ENCODE measurements at places on chromosomes 16 and 17. TPM values are rescaled to one million over a fixed set of nuclear protein-coding genes. Genes with fewer than 3 reads are reported as not detected.

PIGL gene
- total RNA-seq = 53.4 TPM

DNA sequence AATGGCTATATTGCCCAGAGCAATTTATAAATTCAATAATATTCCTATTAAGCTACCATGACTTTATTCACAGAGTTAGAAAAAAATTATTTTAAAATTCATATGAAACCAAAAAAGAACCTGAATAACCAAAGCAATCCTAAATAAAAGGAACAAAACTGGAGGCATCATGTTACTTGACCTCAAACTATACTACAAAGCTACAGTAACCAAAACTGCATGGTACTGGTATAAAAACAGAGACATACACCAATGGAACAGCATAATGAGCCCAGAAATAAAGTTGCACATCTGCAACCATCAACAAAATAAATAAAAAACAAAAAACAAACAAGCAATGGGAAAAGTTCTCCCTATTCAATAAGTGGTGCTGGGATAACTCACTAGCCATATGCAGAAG is 203.2 kb downstream of the RGS9 start:
- DNase-seq = no peak

NOTUM gene
- total RNA-seq = not detected

DNA sequence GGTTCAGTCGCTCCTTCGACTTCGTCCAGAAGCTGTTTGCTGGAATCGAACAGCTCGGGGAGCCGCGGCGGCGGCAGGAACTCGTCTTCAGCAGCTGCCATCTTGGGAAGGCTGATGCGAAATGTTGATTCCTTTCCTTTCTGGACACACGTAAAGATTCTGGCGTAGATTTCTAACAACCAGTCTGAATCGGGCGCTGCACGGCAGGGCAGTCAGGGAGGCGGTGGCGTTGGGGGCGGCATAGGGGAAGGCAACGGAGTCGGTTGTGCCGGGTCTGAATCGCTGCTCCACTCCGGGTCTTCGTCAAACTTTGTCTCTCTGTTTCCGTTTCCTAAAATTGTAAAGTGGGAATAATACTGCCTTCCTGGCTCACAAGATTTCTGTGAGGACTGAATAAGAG is 30.3 kb downstream of the TEX14 start:
- no peak for DNase-seq

DNA sequence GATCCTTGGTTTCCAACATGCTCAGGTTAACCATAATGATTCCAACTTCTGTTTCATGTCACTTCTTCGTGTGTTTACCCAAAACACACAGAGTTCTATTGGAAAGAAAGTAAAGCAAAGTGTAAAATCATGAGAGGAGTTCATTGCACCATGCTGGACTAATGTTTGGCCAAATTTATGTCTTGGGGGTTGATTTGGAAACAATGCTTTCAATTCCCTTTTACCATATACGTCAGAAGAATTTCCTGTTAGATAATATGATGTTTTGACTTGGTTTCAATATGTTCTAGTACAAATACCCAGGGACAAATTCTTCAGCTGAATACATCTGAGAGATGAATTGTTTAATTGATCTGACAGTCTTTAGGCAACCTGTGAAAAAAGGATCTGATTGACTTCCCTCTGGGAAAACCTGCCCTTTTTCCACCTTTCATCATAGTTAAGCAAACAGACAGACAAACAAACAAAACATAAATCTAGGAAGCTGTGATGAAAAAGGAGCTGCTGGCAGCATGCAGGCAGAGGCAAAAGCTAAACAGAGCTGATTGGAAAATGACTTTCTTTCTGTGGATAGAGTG is 26.0 kb upstream of the MPHOSPH6 start:
- no peak for DNase-seq

ACSM2A gene
- total RNA-seq = not detected

- peak; percentile 27 for DNase-seq
These were observed 105.5 kb downstream of the AXIN2 start for GRCh38 chr17:65455972-65456343.

CAPNS2 gene
- total RNA-seq = 0.40 TPM

DNA sequence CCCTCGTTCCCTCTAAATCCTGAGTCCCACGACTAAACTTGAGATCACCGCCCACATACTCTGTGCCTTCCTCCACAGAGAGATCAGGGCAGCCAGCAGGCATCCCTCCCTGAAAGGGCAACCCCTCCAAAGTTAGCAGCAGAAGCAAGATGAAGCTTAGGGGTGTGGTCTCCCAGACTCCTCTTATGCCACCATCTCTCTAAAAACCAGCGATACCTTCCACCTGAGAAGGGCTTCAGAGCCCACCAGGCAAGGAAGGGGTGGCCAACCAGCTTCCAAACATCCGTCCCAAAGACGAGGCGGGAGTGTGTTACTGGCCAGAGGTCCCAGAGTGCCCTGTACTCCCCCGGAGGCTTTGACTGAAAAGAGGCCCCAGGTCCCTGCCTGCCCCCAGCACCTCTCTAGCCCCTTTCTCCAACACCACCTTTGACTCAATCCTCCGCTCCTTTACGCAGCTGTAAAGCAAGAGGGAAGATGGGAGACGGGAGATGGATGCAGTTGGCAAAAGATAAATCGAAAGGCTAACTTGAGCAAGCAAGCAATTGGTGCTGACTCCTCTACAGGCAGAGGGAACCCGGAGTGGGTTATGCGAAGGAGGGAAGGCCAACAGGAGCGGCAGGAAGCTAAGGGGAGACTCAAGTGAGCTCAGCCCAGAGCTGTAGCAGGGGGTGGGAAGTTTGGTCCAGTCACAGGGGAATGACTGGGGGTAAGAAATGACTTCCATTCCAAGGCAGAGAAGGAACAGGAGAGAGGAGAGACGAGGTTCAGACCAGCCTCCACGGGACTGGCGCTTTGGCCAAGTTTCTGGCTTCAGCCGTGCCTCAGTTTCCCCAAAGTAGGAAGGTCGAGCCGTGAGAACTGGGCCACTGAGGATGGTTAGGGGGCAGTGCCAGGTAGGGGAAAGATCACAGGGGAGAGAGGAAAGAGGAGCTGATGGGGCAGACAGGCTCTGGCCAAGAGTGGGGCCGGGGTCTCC is 1.0 kb downstream of the ST3GAL2 start:
- no peak for DNase-seq

CCL22 gene
- 0.45 TPM for total RNA-seq

DNA sequence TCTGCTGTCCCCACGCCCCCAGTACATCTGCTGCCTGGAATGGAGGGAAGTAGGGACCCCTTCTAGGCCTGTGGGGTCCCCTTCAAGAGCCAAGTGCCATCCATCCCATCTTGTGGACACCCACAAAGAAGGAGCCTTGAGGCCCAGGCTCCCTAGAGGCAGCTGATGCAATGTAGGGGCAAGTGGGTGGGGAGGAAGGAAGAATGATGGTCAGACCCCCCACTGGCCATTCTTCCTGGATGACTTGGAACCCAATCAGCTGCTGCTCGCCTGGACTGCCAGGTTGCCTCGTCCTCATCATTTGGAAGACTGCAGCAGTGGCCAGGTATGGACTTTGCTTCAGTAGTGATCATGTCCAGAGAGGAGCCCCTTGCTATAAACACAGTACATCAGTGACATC is 48.9 kb downstream of the SMPD3 start:
- no peak for DNase-seq

DNA sequence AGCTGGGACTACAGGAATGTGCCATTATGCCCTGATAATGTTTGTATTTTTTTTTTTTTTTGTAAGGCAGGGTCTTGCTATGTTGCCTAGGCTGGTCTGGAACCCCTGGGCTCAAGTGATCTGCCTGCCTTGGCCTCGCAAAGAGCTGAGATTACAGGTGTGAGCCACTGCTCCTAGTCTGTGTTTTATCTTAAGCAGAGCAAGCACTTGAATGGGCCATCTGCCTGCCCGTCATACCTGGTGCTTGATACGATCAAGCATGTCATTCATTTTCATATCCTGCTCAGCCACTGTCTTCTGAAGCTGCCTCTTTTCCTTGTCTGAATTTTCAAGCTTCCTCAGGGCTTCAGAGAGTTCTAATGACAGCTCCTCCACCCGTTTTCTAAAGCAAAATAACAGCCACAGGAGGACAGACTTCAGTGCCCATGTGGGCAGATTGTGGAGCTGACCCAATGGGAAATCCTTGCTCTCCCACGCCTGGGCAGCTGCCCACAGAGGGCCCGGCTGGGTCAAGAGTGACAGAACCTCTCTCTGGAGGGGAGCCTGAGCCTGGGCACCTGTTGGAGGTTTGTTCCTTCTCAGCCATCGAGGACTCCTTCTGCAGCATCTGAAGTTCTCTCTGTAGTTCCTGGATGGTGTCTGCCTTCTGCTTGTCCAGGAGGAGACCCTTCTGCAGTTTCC is 36.5 kb downstream of the DHX38 start:
- no peak for DNase-seq

COG4 gene
- total RNA-seq = 49.5 TPM

- DNase-seq = no peak
These were observed 1.3 kb downstream of the TLCD3A start for GRCh38 chr17:733743-734142.

AKAP1 gene
- 145 TPM for total RNA-seq

GRCh38 chr16:28312327-28312726 is 20.0 kb downstream of the SBK1 start:
- no peak for DNase-seq

- no peak for DNase-seq
These were observed 22.1 kb upstream of the RPL38 start for GRCh38 chr17:74181341-74181740.

TBC1D3 gene
- not detected for total RNA-seq

DNA sequence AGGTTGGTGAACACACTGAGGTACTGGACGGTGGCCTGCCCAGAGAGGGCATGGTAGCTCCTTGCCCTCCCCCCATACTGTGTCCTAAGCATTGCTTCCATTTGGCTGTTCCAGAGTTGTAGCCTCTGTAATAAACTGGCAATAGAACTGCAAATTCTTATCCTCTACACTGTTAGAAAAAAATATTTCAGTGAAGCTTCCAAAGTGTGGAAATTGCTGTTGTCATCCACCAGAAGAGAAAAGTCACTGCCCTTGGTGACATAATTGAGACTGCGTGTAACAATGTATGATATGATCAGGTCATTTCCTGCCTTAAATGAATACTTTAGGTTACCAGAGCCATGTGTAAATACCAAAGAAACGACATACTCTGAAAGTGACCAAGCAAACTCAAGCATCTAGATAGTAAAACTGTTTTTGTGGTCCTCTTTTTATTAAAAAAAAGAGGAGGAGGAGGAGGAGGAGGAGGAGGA is 65.9 kb downstream of the CEP95 start:
- DNase-seq = no peak

TNK1 gene
- 24.9 TPM for total RNA-seq

GRCh38 chr17:15397620-15398019 is 56.2 kb upstream of the TEKT3 start:
- DNase-seq = no peak

- no peak for DNase-seq
These were observed 421.1 kb upstream of the C16orf82 start for GRCh38 chr16:26645614-26646013.

- DNase-seq = no peak
These were observed 67.8 kb downstream of the BMERB1 start for GRCh38 chr16:15502041-15502725.

SYCE1L gene
- total RNA-seq = 4.7 TPM

TOX3 gene
- 51.7 TPM for total RNA-seq

GRCh38 chr17:27568811-27569210 is 62.2 kb upstream of the LGALS9 start:
- no peak for DNase-seq

TMC6 gene
- total RNA-seq = 119 TPM

FBXL19 gene
- total RNA-seq = 24.4 TPM

DNA sequence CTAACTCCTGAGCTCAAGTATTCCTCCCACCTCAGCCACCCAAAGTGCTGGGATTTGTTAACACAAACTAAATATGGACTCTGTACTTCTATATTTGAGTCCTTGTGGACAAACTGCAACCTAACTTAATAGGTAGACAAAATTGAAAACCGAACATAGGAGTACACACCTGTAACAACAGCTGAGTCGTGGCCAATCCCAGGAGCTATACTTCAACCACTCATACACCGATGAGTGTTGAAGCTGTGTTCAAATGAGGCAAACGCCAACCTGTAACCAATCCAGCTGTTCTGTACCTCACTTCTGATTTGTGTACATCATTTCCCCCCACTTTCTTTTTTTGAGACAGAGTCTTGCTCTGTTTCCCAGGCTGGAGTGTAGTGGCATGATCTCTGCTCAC is 471.5 kb upstream of the C16orf82 start:
- DNase-seq = no peak

- no peak for DNase-seq
These were observed 62.0 kb upstream of the TEKT3 start for GRCh38 chr17:15403276-15403939.

Measured in left colon (tissue), 2 donors.